Lung (tissue), 17 donors: ENCODE measurements at places on chromosomes 4 and X. TPM values are rescaled to one million over a fixed set of nuclear protein-coding genes. Genes with fewer than 3 reads are reported as not detected.
A peak's percentile ranks its signal among the peaks of the same experiment; 100 is the strongest.

The ANKRD37 gene
- total RNA-seq = 48.0 TPM

The SLC9A6 gene
- 19.2 TPM for total RNA-seq

The GAGE12H gene
- not detected for total RNA-seq

GRCh38 chr4:81905971-81906370, 434.3 kb upstream of the RASGEF1B start:
- peak; percentile 59 for DNase-seq
